ENCODE measurements at places on chromosomes 1 and 21.

DNA sequence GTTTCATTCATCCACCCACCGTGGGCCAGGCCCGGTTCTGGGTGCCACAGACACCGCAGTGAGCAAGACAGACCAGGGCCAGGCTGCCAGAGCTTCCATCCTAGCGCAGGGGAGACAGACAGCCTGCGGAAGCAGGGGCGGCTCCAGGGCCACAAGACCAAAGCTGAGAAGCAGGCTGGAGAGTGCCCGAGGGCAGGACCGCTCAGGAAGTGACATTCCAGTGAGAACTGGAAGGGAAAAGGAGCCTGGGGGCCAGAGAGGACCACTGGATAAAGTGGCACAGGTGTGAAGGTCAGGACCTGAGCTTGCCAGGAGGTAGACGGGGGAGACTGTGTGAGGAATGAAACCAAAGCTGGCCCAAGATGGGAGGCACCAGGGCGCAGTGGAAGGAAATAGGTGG lies 59.5 kb upstream of the EFHD2 start:
- DNase-seq, result no peak

- no peak for DNase-seq
Measured at GRCh38 chr21:28827422-28827821, 165.3 kb downstream of the LTN1 start.

DNA sequence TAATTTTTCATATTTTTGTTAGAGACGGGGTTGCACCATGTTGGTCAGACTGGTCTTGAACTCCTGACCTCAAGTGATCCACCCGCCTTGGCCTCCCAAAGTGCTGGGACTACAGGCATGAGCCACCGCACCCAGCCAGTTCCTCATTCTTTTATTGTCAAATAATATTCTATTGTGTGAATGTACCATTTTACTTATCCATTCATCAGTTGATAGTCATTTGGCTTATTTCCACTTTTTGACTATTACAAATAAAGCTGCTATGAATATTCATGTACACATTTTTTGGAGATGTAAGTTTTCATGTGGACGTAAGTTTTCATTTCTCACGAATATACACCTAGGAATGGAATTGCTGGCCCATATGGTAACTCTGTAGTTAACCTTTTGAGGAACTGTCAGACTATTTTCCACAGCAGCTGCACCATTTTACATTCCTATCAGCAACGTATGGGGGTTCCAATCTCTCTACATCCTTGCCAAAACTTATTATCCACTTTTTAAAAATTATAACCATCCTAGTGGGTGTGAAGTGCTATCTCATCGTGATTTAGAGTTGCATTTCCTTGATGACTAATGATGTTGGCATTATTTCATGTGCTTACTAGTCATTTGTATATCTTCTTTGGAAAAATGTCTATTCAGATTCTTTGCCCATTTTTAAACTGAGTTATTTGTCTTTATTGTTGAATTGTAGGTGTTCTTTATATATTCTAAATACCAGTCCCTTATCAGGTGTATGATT lies 12.7 kb downstream of the PACC1 start:
- DNase-seq, result no peak

- DNase-seq, result no peak
Measured at GRCh38 chr1:31799196-31799894, 16.5 kb downstream of the SPOCD1 start.

All from activated naive CD4-positive, alpha-beta T cell treated with anti-CD3 and anti-CD28 coated beads, Interleukin-2, amount 10 ng/mL, durations not matched to agents 7 days and 5 days (primary cell).